CD8-positive, alpha-beta T cell (primary cell): ENCODE measurements at places on chromosomes 2 and 18.

GRCh38 chr2:30871980-30872789 is 64.9 kb upstream of the CAPN13 start:
- DNase-seq = no peak

- no peak for DNase-seq
These were observed 30.8 kb upstream of the EML4 start for GRCh38 chr2:42138163-42139015.

DNA sequence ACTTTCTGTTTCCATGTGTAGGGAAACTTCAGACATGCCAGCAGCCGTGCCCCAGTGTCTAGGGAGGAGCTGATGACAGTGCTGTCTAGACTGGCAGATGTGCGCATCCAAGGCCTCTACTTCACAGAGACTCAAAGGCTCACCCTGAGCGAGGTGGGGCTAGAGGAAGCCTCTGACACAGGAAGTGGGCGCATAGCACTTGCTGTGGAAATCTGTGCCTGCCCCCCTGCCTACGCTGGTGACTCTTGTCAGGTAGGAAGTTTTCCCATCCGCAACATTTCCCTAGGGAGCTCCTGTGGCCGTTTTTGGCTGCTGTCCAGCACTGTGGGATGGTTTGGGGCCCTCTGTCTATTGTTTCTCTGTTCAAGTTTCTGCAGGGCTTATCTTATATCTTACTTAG is 143.1 kb upstream of the TTC39C start:
- peak; percentile 60 for DNase-seq

GRCh38 chr2:151483546-151483945 is 73.8 kb downstream of the RIF1 start:
- no peak for DNase-seq

DNA sequence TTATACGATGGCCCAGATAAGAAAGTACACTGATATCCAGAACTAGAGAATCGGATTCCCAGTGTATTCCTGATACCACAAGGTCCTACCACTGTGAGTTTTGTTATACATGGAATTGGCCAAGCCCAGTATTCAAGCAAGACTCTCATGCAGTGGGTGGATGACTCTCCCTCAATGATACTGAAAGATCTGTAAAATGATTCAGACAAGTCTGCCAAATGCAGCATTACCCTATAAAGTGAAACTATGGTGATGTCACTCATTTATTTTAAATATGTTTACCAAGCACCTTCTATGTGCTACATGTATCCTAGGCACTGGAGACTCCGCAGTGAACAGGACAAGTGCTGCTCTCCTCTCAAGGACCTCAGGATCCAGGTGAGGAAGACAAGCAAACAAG is 22.6 kb downstream of the MYO5B start:
- DNase-seq = no peak

- DNase-seq = no peak
These were observed 53.4 kb upstream of the REV1 start for GRCh38 chr2:99543247-99543646.

GRCh38 chr2:158756976-158757375 is 38.1 kb upstream of the DAPL1 start:
- no peak for DNase-seq

DNA sequence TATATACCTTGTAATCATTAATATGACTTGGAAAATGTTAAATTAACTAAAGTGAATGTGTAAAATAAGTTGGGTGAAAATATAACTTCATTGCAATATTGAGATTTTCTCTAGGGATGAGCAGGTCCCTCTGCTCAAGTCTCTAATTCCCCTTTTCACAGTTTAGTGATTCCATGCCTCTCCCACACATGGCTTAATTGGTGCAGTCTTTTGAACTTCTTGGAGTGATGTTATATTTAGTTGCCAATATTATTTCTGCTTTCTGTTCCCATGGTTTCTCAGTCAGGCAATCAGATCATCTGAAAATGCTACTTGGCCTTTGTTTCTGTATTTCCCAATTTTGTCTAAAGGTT is 233.7 kb upstream of the SPOPL start:
- no peak for DNase-seq

DNA sequence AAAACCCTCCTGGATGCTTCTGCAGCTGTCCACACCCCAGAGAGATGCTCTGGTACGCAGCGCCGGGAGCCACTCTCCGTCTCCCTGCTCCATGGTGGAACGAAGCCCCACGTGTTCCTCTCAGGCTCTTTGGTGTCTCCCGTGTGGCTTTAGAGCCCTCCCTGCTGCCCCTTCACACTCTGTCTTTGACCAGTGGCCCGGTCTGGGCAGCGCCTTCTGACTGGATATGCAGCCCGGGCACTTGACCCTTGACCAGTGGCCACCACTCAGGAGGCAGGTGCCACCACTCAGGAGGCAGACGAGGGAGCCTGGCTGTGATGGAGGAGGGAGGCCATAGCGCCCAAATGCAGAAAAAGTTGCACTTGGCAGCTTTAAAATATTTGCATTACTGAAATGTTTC is 214.5 kb upstream of the SALL3 start:
- DNase-seq = no peak

DNA sequence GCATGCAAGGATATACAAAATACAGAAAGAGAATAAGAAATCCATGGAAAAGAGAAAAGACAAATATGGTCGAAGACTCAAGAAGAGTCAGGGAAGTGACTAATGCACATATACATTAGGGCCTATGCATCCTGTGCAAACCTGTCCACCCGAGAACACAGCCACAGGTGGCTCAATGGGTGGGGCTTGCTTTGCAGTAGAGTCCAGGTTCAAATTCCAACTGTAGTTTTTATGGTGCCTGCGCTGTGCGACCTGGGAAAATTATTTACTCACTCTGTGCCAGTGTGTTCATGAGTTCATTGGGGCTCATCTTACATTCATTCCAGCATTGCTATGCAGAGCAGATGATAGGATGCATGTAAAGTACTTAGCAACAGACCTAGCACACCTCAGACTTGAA is 244.7 kb downstream of the CTNNA2 start:
- DNase-seq = no peak

GRCh38 chr2:188813315-188813714 is 160.9 kb upstream of the COL3A1 start:
- no peak for DNase-seq

DNA sequence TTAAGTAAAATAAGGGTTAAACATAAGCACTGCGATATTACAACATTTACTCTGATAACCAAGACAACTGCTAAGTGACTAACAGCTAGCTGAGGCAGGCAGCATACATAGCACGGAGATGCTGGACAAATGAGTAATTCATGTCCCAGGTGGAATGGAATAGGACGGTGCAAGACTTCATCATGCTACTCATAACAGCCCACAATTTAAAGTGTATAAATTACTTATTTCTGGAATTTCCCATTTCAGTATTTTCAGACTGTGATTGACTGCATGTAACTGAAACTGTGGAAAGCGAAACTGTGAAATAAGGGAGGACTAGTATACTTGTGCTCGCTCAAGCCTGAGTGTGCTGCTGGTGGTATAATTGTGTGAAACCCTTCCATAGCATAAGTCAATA is 12.9 kb downstream of the IER3IP1 start:
- DNase-seq = no peak

DNA sequence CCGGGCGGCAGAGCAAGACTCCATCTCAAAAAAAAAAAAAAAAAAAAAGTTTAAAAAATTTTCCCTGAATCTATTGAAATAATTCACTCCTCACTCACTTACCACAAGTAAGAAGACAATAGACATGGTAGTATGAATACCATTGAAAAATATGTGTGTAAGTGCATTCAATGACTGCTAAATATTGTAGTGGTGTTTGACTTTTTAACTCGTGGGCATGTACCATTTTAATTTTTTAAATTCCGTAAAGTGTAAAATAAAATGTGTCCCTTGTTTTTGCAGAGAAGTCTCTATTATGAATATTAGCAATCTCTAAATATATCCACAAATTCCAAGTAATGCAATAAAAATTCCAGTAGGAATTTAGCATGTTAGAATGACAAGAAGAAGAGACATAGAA is 134.1 kb downstream of the COPS8 start:
- no peak for DNase-seq

GRCh38 chr18:23131693-23132319 is 3.5 kb upstream of the CABLES1 start:
- DNase-seq = peak; percentile 84

GRCh38 chr2:160392201-160392600 is 101.4 kb downstream of the RBMS1 start:
- no peak for DNase-seq

- no peak for DNase-seq
These were observed 695.1 kb downstream of the PLCL1 start for GRCh38 chr2:198499539-198499938.

DNA sequence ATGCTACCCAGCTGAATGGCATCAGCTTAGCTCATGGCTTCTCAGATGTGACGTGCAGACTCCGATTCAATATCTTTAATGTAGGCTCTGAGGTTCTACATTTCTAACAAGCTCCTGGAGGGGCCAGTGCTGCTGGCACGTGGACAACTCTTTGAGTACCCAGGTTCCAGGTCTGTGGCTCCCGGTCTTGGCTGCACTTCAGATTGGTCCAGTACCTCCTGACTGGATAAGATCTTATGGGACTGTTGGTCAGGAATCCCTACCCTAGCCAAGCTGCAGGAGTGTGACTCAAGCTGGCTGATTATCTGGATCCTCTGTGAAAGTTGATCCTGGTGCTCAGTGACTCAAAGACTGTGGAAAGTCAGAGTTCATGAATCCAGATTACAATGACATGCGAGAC is 222.1 kb downstream of the ANKRD30B start:
- DNase-seq = no peak

- DNase-seq = no peak
These were observed 198.6 kb downstream of the CAMKMT start for GRCh38 chr2:44560352-44560751.

GRCh38 chr18:55559739-55560138 is 28.3 kb downstream of the TCF4 start:
- no peak for DNase-seq

DNA sequence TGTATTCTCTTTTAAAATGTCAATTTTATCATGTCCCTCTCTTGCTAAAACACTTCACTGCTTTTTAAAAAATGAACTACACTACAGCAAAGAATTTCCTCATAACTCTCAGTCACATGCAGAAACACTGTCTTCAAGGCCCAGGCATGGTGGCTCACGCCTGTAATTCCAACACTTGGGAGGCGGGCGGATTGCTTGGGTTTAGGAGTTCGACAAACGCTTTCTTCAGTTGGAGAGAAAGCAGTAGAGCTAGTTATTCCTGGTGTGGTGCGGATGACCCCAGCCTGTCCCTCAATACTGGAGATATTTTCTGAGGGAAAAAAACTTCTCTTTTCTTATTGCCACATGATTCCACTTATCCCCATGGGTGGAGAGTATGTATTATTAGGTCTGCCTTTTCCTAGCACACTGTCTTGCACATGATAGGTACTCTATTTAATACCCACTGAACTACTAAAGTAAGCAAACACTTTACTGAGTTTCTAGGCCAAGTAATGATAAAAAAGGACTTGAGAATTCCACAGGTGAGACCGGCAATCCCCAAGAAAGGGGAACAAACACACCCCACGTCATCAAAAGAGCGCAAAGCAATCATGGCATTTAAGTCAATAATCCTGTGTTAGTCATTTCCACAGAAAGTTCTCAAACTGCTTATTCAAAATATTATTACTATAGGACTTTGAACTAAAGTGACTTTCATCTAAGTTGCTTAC is 77.1 kb downstream of the SPIRE1 start:
- DNase-seq = no peak

GRCh38 chr2:15155959-15156574 is 405.1 kb downstream of the NBAS start:
- DNase-seq = no peak

GRCh38 chr2:43367012-43367782 is 140.8 kb upstream of the ZFP36L2 start:
- no peak for DNase-seq

GRCh38 chr2:98487806-98488189 is 43.1 kb downstream of the INPP4A start:
- no peak for DNase-seq

- DNase-seq = peak; percentile 31
These were observed 16.0 kb downstream of the TMEM177 start for GRCh38 chr2:119694845-119695521.

GRCh38 chr2:13522917-13523821 is 806.4 kb downstream of the TRIB2 start:
- DNase-seq = no peak

DNA sequence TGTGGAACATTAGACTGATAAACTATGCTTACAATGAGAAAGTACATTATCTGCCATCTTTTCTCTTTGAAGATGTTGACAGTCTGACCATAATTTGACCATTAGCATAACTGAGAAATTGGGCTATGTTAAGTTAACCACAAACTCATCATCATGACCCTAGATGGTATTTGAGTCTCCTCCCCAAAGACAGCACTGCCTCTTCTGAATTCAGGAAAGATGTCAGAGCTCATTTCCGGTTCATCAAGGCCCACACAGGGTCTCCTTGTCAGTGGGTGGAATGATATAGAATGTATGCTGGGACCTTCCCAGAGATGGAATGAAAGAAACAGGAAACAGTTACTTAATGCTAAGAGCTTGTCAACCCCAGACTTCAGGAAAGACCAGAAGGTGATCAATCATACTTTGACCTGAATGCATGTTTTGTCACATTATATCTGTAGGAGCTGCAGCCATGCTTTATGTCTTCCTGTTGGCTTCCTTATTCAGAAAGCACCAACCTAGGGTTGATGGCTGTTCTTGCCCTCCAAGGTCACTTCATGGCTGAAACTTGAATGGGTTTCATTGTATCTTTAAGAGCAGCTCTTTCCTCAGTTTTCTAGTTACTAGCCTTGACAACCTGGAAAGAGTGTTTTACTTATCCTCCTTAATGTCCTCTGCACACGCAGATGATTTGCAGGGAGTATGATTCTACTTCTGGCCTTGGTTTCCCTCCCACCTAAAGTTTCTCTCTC is 99.1 kb upstream of the NEUROD1 start:
- DNase-seq = no peak

DNA sequence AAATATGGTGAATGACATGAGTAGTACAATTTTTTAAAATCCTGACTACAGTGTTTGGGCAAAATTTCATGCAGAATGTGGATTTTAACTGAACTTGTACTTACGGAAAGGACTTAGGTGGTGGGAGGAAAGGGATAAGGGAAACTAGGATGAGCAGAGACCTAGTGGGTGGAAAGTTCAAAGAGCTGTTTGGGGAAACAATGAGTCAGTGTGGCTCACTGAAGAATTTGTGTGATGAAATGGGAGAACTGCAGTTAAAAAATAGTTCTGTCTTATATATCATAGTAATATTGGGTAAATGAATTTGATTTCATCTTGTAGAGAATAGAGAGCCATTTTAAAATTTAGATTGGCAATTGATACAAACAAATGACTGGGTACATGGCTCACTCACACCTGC is 220.1 kb upstream of the CTAGE1 start:
- DNase-seq = no peak

GRCh38 chr2:60484133-60484645 is 69.3 kb downstream of the BCL11A start:
- DNase-seq = no peak
